ENCODE measurements at places on chromosomes 3 and 15.

GRCh38 chr15:37094333-37094914 is 5.9 kb downstream of the MEIS2 start:
- DNase-seq: no peak

DNA sequence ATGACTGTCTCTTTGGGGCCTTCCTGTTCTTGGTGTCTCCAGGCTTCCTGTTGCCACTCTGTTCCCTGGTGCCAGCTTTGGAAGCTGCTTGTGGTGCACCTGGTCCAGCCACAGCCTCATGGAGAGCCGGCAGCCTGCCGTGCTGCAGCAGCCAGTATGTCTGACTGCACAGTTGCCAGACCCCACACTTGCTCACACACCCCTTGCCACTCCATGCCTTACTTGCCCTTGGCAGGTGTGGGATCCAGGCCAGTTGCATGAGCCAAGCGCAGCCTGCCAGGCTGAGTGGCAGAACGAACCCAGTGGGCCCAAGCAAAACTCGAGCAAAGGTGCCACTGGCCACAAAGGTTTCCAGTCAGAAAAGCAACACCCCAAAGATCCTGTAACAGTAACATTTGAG is 309.2 kb downstream of the DOCK3 start:
- no peak for DNase-seq

- no peak for DNase-seq
These were observed 256.3 kb upstream of the CHRNA7 start for GRCh38 chr15:31774045-31774444.

GRCh38 chr3:38645076-38645475 is 4.4 kb downstream of the SCN5A start:
- DNase-seq: no peak

GRCh38 chr3:128992926-128993460 is 883 bp downstream of the CFAP92 start:
- no peak for DNase-seq

GRCh38 chr3:128004661-128005060 is 47.6 kb upstream of the SEC61A1 start:
- no peak for DNase-seq

DNA sequence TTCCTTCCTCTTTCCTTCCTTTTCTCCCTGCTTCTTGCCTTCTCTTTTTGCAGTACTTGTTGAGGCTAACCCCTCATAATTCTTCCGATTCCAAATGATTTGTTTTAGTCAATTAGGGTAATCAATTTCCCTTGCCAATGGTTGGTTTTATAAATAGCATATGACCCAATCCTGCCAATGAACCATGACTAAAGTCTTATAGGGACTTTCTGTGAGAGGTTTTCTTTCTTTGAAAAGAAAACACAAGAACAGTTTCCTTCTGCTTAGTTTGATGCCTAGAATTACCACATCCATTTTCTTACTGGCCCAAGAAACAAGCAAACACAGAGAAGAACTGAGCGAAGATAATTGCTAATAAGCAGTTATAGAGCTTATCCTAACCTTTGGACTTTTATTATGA is 292.5 kb upstream of the SATB1 start:
- no peak for DNase-seq

- no peak for DNase-seq
These were observed 9.4 kb upstream of the PCSK6 start for GRCh38 chr15:101498717-101499480.

GRCh38 chr3:2536575-2536974 is 437.9 kb downstream of the CNTN4 start:
- no peak for DNase-seq

GRCh38 chr3:71172189-71172588 is 411.3 kb downstream of the FOXP1 start:
- DNase-seq: no peak

DNA sequence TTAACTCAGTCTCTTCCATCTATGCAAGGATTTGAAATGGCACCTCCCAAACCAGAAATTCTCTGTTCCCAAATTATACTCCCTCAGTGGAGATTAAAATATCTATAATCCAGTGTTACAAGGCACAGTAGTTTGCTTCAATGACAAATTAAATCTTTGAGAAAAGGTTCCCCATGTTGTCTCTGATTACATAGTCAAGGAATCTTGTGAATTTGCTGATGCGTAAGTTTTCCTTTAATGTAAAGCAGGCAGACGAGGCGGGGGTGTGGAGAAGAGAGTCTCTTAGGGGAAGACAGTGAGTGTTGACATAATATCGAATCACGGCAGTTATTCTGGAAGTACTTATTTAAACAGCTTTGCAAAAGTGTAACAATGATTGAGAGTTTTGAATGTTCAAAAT is 236.4 kb upstream of the RARB start:
- DNase-seq: no peak

GRCh38 chr3:5006755-5007202 is 27.5 kb downstream of the BHLHE40 start:
- peak; percentile 49 for DNase-seq

- DNase-seq: peak; percentile 90
These were observed 12.8 kb upstream of the MTMR10 start for GRCh38 chr15:31004220-31004733.

GRCh38 chr3:45907769-45908705 is 21.7 kb downstream of the CCR9 start:
- DNase-seq: peak; percentile 22

GRCh38 chr15:69468241-69469121 is 15.9 kb downstream of the RPLP1 start:
- peak; percentile 57 for DNase-seq

Data from hematopoietic multipotent progenitor cell treated with erythropoietin and hydrocortisone succinate and interleukin-3 and kit ligand, for 4 days (in vitro differentiated cells).